ENCODE measurements at places on chromosomes 7 and 10. TPM values are rescaled to one million over a fixed set of nuclear protein-coding genes. Genes with fewer than 3 reads are reported as not detected.

Gene NEUROD6
- total RNA-seq = not detected

Gene PCDH15
- not detected for total RNA-seq

Gene GAD2
- total RNA-seq = not detected

Gene SH2B2
- total RNA-seq = 5.0 TPM

Gene NUDT13
- total RNA-seq = 0.60 TPM

Gene CAV2
- total RNA-seq = not detected

Gene TMEM236
- total RNA-seq = 0.65 TPM

Gene PON1
- total RNA-seq = 0.65 TPM

Gene MACC1
- 0.12 TPM for total RNA-seq

Gene GALNT17
- not detected for total RNA-seq

Gene GIMAP7
- total RNA-seq = 45.1 TPM

Gene ENTPD1
- total RNA-seq = 12.9 TPM

Gene COBL
- not detected for total RNA-seq
